ENCODE measurements at places on chromosomes 4 and X.

DNA sequence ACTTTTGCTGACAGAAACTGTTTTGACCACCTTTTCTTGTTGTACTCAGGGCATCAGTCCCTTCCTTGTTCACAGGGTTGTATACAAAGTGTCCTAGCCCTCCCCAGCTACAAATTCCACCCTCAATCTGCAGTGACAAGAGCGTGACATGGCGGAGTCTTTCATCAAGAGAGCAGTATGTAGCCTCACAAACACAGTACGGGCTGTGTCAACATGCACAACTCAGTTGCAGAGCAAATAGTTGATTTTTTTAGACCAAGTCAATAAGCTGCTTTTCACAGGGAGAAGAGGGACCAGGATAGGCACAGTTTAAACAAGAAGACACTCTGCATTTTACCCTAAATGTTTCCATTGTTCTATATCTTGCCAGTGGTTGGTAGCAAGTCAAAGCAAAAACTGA, 8.6 kb upstream of the HS6ST2 start:
- DNase-seq: no peak

DNA sequence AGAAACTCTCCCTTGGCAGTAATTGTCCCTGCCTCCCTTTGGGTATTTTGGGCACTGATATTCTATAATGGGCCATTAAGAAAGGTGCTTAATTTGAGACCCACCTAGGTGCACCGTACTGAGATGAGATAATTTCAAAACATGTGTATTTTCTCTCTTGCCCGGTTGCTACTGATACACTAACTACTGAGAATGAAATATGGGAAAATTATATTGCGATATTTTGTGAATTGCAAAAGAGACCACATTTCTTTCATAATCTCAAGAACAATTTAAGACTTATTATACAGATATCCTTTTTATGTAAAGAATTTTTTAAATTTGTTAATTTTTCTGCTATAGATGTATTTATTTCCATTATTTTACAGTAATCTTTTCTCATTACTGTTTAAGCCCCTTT, 284.9 kb downstream of the ADGRL3 start:
- no peak for DNase-seq

- no peak for DNase-seq
Measured at GRCh38 chrX:8565729-8566128, 101.1 kb downstream of the VCX3B start.

DNA sequence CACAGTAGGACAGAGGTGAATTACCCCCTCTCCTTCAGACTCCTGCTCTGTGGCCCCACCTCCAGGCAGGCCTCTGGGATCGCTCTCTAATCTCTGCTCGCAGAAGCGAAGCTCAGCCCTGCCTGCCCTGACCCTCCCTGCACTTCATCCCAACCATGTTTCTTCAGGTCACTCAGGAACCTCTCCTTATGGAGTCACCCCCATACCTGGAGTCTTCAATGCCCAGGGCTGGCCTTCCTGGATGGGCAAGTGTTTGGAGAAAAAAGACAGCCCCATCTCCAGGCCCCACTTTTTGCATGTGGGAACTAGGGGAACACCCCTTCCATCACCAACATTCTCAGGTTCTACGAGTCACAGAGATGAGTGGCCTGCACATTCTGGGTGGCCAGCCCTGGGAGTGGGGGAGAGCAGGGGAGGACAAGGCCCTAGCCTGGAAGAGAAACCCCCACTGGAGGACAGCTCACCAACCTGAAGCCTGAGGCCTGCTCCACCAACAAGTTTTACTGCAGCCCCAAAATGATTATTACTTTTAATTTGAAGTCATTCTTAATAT, 90.8 kb downstream of the PPP2R2C start:
- no peak for DNase-seq

DNA sequence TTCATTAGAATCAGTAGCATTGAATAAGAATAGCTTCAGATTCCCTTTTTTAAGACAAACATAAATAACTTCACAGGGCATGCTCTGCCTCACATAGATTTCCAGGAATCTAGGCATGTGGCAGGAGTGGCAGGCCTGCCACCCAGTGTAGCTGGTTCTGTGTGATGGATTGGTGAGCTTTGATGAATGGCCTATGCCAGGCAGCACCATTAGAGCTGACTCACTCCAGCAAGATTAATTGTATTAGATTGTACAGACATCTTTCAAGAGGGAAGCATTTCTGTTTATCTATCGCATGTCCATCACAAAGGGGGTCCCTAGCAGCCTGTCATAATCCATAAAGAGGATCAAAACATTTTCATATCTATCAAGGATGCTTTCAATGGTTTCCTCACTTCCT, 71.9 kb downstream of the NAA11 start:
- no peak for DNase-seq

DNA sequence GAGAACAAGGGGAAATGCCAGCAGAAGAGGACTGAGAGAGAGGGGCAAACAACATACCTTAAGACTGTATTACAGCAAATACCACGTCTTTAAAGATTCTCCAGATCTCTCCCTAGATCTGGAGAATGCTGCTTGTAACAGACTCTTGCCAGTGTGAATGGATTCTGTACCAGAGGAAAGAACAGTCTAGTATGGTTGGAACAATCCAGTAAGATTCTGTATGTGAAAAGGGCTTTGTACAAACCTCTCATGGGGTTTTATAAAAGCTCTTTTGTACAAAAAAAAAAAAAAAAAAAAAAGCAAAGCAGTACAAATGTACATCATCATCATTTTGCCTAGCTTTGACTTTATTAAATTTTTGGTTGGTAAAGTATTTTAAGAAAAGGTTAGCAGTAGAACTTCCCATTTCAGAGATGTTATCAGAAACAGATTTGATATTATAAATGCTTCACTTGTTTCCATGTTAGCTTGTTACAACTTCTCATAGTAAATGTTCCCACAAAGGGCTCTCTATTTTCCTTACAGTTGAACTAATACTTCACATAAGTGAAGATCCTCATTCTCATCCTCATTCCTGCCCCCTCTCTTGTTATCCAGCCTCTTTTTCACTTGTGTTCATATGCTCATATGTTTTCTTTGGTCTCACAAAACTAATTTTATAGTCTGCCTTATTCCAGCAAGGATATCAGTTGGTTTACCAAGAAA, 144.2 kb downstream of the EDA start:
- no peak for DNase-seq

DNA sequence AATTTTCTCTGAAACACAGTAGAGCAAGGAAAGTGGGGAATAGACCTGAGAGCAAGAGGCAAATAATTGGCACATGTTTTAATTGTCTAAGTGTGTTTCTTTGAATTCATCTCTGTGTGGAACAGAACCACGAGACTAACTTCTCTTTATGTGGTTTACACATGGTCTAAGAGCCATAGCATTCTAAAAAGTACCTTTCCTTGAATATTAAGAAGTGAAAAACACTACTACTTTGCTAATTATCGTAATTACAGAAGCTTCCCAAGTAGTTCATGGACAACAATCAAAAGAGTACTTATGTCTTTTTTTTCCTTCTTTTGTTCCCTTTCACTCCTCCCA, 2.9 kb upstream of the CYBB start:
- DNase-seq: no peak

DNA sequence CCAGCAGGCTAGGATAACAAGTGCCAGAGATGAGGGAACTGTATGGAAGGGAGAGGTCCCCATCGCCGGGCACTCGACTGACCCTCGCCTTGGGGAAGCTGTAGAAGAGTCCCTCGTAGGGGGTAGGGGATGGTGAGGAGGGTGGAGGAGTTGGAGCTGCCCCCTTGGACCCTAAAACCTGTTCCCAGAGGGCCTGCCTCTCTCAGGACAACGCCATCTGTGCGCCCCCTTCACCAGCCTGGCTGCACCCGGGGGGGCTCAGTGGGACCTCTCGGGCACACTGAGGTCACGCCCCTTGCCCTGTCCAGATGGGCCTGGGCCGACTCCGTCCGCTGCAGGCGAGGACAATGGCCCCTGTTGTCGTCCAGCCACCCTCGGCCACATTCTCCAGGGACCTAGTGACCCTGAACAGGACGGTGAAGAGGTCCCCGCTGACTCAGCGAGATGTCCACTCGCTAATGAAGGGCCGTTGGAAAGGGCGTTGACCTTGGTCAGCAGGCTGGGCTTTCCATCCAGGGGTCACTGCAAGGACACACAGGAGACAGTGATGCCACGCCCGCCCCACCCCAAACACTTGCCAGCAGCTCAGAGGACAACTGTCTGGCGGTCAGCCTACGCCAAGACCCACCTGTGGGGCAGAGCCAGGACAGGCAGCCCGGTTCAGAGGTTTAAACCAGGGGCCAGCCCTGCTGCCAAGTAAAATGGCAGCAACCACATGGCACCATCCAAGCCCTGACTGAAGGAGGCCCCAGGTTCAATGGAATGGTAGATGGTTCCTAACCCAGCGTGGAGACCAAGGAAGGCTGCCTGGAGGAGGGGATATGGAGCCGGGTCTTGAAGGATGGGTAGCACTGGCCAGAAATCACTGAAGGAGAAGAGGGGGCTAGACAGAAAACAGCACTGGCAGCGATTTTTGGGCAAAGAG, 51.2 kb downstream of the HMX1 start:
- no peak for DNase-seq

DNA sequence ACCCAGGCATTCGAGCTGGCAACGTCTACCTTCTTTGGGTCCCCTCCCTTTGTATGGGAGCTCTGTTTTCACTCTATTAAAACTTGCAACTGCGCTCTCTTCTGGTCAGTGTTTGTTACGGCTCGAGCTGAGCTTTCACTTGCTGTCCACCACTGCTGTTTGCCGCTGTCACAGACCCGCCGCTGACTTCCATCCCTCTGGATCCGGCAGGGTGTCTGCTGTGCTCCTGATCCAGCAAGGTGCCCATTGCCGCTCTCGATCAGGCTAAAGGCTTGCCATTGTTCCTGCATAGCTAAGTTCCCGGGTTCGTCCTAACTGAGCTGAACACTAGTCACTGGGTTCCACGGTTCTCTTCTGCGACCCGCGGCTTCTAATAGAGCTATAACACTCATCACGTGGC, 183.5 kb upstream of the GALNTL6 start:
- DNase-seq: no peak

DNA sequence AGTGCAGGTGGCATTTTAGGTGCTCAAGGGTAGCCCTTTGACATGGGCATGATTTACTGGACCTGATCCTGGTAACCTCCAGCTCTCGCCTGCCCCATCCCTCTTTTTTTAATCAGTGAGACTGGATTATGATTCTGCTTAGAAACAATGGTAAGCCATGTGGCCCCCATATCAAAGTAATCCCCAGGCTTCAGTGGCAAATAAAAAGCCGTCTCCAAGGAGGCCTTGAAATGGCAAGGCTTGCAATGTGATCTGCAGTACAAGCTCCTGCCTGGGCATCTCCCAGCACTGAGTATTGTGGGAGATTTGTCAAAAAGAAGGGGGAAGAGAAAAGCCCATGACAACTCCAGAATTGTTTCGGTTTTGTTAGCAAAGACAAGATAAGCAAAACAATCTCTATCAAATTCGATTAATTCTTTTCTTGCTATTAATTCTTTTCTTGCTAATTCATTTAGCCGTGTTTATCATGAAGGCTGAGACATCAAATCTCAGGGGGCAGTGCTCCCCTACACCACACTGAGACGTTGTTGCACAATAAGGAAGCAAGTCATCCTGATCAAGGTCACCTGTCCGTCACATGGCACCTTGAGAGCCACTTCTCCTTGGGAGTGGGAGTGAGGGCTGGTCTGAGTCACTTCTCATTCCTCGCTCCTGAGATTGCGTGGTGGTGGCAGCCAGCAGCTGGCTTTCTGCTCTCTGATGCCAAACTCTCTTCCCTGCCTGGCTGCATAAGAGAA, 312.7 kb upstream of the GATB start:
- no peak for DNase-seq

DNA sequence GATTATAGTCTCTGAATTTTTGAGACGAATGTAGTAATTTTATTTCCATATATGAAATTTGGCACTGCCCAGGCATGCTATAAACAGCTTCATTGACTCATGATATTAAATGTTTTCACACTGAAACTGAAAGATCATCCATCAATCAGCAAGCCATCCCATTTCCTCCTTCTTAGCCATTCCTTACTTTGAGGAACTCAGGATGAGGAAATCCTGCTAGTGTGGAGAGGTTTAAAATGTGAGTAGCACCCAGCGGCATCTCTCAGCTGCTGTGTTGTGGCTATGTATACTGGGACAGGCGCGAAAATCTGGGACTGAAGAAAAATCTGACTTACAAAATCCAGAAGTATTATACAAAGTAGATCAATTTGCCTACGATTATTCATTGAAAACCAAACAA, 52.1 kb downstream of the PTCHD1 start:
- no peak for DNase-seq

DNA sequence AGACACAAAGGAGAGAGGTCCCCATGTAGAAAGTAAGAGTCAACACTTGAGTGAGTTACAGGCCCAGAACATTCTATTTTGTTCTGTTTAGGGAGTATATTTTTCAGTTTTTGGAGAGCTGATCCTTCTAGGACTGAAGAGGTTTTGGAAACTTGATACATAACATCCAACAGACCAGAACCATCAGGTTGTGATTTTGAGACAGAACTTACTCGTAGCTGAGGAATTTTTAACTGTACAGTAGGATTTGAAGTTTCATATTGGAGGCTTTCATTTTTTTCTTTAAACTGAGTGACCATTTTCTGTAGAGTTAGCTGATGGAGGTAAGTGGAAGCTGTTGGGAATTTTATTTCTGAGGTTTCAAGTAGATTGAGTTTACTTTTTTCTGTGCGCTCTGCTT, 73.3 kb downstream of the NCAPG start:
- no peak for DNase-seq

GRCh38 chr4:118739022-118739713, 54.0 kb downstream of the METTL14 start:
- DNase-seq: no peak

DNA sequence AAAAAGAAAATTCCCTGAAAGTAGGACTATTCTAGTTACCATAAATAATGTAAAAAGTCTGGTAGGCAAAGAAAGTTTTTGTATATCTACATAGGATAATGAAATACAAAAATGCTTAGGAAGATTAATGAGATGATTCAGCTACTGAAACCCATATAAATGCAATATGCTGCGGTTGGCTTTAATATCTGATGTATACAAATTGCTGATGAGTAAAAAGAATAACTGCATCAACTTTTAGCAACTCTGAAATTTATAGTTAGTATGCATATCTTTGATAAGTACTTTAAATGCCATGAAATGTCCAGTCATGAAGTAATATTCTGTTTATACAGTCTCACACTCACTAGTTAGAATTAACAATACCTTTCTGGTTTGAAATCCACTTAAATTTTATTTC, 404.8 kb downstream of the TLL1 start:
- no peak for DNase-seq

DNA sequence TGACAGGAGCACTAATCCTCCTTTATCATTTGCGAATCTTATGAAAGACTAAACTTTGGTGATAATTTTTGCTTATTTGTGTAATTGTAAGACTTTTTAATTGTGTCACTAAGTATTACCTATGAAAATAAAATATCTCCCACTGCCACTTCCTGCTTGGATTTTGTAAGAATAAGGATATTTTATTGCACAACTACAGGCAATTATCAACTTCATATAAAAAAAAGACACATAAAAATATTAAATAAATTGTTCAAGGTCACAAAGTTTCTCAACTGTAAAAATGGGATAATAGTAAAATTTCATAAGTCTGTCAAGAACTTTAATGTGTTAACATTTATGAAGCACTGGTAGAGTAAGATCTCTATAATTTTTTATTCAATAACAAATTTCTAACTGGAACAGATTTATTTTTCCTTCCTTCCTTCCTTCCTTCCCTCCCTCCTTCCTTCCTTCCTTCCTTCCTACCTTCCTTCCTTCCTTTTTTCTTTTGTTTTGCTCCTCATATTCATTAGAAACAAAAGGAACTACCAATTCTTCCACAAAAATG, 527.6 kb upstream of the FAM47C start:
- DNase-seq: no peak

All from small intestine (tissue), 16 donors.